ENCODE measurements at places on chromosomes 7 and 10.

DNA sequence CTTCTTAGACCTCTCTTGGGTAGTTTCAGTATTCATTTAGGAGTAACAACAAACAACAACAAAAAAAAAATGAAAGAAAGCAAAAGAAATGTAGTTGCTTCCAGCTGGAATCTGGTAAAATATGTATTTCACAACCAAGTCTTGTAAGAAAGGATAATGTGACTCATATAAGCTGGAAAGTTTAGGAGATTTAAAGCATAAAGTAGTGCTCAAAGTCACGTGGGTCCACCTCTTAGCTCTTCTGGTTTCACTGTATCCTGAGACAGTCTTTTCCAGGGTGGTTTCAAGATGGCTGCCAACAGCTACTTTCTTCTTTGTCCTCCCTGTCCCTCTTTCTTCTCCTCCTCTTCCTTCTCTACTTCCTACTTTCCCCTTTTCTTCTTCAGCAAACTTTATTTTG is 69.5 kb upstream of the CDK13 start:
- no peak for DNase-seq

GRCh38 chr10:47104786-47105385 is 193.7 kb downstream of the PTPN20 start:
- DNase-seq = no peak

- no peak for DNase-seq
Measured at GRCh38 chr10:77512219-77512578, 125.4 kb downstream of the KCNMA1 start.

DNA sequence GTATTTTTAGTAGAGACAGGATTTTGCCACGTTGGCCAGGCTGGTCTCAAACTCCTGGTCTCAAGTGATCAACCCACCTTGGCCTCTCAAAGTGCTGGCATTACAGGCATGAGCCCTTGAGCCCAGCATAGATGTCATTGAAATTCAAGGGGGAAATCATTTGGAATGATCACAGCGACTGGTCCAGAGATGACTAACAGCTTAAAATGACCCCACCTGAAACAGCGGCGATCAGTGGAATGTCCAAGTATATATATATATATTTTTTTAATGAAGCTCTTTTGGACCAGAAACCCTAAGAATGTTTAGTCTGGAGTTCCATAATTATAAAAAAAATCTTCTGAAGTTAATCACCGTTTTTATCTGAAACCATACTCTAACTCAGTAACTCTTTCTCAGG is 12.5 kb upstream of the AKR1E2 start:
- no peak for DNase-seq

DNA sequence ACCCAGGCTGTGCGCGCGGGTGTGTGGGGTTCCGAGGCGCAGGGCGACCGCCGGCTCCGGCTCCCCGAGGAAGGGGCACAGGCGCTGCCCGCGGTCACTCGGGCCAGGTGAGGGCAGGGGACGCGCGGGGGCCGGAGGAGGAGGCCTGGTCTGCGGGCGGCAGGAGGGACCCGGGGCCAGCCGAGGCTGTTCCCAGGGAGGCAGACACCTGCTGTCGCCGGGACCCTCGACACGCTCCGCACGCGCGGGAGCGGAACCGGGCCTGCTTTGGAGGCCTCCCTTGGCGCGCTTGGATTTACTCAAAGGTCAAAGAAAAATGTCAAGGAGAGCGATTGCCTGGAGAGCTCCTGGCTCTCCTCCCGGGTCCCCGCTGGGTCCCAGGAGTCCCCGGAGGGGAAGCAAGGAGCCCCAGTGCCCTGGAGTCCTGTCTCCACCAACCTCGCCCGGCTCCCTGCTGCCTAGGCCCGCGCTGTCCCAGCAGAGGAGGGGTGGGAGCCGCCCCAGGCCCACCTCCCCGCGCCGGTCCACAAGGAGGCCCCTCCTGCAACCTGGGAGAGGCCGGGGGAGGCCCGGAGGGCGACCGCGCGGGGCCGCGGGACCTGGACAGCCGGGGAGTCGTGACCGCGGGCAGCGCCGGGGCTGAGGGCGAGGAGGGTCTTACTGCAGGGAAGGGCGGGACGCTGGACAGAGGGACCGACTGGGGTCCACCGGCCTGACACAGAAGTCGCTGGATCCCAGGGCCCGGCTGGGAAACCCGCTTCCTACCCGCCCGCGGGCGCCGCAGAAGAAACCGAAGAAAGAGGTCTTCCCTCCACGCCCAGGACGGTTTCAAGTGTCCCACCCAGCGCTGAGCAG is 348.9 kb downstream of the DNAJB6 start:
- no peak for DNase-seq

- no peak for DNase-seq
Measured at GRCh38 chr7:151893405-151893923, 16.5 kb upstream of the PRKAG2 start.

DNA sequence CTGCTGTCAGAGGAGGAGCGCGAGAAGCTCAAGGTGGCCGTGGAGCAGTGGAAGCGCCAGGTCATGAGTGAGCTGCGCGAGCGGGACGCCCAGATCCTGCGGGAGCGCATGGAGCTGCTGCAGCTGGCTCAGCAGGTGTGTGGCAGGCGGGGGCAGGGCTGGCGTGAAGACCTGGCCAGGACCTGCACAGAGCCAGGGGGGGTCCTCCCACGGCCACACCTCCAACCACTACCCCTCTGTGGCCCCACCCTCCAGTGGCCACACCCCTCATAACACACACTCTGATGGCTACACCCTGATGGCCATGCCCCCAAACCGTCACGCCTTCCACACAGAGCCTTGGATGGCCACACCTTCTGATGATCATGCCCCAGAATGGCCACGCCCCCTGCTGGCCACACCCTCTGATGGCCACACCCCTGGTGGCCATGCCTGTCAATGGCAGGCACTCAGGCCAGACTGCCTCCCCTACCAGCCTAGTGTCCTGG is 23.4 kb upstream of the DPYSL4 start:
- no peak for DNase-seq

GRCh38 chr10:80444646-80445319 is 9.3 kb upstream of the TSPAN14 start:
- DNase-seq = peak; percentile 57

- no peak for DNase-seq
Measured at GRCh38 chr10:24802378-24802777, 78.7 kb upstream of the ARHGAP21 start.

- DNase-seq = no peak
Measured at GRCh38 chr10:42551582-42552187, 86.7 kb downstream of the ZNF33B start.

DNA sequence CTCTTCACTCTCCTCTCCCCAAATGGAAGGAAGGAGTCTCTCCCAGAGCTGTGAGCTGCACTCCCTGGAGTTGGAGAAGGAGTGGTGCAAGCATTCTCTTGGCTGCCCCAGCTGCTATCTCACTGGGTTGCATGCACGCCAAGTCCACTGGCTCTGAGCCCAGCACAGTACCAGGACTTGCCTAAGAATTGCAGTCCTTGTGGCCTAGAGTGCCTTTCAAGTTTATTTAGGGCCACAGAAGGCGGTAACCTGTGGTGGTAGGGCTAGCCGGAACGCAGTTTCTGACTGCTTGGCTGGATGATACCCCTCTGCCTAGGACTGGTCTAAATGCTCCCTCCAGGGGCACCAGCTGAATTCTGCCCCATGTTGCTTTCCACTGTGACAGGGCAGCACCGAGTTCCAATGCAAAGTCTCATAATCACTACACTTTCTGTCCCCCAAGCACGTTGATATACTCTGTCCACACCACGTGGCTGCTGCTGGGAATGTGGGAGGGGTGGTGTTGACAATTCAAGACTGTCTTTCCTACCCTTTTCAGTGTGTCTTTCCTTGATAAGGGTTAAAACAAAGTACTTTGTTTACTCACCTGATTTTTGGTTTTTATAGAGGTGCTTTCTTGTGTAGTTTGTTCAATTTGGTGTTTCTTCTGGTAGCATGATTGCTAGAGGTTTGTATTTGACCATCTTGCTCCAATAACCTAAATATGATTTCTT is 57.0 kb downstream of the PHTF2 start:
- peak; percentile 46 for DNase-seq

DNA sequence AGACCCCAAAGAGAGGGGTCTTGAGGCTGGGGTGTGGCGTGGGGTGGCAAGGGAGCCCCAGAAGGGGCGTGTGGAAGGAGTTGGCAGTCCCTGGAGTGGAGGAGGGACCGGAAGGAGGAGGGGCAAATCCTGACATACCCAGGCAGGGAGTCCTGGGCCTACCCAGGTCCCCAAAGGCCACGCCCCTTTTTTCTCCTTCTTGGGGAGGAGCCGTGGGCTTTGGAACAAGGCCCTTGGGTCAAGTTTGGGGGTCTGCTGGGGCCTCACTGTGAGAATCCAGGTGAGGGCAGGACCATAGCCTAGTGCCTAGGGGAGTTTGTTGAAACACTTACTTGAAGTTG is 1.2 kb upstream of the SMARCD3 start:
- peak; percentile 80 for DNase-seq

DNA sequence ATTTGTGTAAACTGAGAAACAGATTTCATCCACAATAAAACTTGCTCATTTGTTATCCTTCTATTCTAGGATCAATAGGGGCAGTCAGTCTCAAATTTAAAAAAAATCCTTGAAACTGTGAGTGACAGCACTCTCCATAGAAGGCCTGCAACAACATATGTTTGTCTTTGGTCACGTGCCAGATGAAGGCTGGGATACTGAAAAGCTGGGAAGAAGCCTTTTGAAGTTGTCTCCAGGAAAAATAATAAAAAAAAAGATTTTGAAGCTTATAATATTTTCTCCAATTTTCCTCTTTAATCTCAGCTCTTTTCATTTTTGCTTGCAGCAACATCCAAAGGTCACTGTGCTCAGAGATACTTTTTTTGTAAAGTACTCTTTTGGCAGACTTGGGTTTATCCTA is 128.6 kb upstream of the SLC26A5 start:
- DNase-seq = no peak

DNA sequence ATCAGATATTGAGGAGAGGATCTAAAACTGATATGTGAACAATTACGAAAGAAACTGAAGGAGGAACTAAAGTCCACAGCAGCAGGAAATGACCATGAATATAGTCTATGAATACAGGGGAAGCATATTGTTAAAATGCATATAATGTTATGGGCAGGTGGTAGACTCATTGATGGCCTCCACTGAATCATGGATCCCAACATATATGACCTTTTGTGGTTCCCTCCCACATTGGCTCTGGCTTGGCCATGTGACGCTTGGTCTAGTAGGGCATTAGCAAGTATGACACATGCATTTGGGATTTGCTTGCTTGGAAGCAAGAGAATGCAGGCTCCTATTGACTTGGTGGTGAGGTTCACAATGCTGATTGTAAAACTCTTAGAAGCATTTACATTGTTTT is 55.2 kb upstream of the RAB18 start:
- no peak for DNase-seq
